Foreskin keratinocyte (primary cell): ENCODE measurements at places on chromosomes 13 and 19.

GRCh38 chr13:50070186-50070585 is 54.9 kb downstream of the KCNRG start:
- DNase-seq, result no peak

DNA sequence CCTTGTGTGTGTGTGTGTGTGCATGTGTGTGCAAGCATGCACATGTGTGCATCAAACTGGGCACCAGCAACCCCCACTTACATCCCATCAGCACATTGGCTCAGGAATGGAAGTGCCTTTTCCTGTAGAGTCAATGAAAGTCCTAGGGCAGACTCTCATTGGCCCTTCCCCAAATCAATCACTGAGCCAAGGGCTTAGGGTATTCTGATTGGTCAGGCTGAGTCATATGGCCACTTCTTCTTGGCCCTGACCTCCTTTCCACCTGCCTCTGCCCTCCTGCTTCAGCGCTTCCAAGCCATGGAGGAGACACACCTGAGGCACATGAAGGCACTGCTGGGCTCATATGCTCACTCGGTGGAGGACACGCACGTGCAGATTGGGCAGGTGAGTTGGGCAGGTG is 20.9 kb downstream of the FCHO1 start:
- DNase-seq, result no peak

DNA sequence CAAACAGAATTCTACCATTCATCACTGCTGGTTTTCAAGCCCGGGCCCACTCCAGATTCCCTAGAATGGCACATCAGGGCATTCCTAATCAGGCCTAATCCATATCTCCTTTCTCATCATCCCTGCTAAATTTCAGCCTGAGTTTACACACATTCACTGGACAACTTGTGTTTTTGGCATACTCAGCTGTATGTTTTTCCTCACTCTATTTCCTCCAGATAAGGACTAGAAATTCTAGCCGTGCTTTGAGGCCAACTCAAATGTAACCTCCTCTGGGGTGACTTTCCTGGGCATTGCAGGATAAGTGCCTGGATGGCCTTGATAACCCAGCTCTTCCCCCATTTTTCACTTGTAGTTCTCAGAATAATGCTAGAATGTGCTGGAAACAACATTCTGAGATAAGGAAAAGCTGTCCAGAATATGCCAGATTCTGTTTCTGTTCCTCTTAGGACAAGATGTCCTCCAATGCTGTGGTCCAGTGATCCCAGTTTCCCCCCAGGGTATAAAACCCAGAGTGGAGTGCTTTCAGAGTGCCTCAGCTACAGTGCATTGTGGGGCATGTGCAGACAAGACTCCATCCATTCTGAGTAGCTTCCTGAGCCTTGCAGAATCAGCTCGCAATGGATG is 66.9 kb upstream of the CLDN10 start:
- peak; percentile 56 for DNase-seq

- no peak for DNase-seq
These were observed 249.5 kb downstream of the COG6 start for GRCh38 chr13:39904959-39905358.

DNA sequence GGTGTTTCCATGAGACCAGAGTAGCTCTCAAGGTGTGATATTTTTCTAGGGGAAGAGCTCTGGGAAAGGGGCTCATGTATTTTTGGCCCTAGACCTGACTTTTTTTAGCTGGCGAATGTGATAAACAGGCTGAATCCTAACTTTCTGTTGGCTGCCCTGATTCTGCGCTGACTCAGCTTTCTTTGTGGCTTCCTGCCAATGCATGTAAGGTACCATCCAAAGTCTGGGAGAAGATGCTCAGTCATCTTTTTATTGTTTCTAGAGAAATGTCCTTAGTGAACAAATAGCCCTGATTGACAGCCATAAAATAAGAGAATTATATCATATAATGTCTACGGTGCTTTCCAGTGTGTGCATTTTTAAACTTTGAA is 113.6 kb upstream of the MBNL2 start:
- peak; percentile 52 for DNase-seq

DNA sequence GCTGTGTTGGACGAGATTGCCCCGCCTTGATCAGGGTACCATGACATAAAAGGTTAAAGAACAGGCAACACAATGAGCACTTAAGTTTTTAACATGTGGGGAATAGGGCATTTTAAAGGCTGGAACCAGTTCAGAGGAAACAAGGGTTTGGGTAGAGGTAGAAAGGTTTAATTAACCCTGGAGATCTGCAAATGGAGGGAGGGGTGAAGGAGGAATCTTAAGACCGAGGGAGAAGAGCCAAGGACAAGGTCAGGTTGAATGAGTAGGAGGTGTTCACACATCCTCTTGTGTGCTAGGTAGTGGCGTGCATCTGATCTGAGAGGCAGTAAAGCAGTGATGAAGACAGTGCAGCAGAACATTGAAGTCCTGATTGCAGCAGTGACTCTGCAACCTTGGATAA is 28.5 kb downstream of the SKA3 start:
- DNase-seq, result no peak

- DNase-seq, result no peak
These were observed 74.6 kb upstream of the NPAS1 start for GRCh38 chr19:46944918-46945628.

GRCh38 chr13:26202365-26202972 is 19.6 kb downstream of the RNF6 start:
- no peak for DNase-seq

DNA sequence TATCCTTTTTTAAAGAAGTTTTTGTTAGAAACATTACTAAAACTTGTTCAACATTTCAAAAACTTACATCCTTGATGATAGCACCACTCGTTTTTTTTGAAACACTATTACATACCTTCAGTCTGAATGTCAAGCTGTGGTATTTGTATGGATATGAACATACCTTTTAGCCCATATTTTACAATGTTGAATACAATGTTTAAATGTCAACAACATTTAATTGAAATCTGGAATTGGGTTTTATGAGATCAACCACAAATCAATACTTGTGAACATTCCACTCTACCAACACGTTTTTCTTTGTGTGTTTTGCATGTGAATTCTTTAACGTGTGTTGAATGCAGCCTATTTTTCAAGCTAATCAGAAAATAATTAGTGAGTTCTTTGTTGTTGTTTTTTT is 4.7 kb downstream of the SERP2 start:
- DNase-seq, result no peak

- no peak for DNase-seq
These were observed 190.9 kb downstream of the COL4A1 start for GRCh38 chr13:110116072-110116487.

DNA sequence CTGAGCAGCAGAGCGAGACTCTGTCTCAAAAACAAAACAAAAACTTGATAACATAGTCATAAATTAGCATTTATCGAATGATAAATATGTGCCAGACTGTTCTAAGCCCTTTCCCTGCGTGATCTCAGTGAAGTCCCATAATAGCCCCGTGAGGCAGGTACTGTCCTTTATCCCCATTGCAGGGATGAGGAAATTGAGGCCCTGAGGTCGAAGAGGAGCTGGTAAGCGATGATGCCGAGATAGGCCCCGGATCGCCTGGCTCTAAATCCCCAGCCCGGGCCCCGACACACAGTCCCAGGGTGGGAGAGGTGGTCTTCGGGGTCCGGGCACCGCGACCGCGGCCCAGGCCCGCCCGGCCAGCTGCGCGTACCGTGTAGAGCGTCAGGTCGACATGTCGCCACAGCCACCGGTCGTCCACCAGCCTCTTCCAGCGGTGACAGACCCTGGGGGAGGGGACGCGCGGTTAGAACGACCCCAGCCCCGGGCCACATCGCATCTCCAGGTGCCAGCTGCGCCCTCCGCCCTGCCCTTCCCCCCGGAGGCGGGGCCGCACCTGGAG is 625 bp downstream of the FBXL12 start:
- no peak for DNase-seq

DNA sequence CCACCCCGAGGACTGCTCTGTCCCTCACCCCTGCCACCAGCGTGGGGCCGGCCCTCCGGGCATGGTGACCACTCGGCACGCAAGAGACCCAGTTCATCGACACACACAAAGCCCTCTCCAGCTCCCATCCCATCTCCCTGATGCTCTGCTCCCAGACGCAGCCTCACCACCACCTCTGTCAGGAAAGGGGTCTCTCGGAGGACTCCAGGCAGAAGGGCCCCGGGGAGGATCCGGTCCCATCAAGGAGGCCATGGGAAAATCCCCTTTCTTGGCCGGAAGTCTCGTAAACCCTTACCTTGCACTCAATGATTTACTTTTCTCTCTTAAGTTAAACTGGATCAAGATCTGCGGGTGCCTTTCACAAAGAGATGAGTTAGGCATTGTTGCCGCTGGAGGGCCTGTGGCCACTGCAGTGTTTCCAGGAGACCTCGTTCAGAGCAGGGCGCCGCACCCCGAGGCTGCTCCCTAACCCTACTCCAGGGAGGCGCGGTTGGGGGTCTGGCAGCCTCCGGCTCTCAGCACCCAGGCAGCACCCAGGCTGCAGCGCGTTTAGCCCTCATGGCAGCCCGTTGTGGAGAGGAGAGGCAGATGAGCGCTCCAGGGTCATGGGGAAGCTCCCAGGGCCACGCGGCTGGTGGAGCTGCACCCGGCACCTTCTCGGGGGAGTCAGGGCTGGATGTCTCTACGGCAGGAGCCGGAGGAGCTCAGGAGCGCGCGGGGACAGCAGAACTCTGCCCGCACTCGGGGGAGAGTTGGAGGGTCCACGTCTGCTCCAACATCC is 31.0 kb downstream of the C2CD4C start:
- DNase-seq, result no peak

DNA sequence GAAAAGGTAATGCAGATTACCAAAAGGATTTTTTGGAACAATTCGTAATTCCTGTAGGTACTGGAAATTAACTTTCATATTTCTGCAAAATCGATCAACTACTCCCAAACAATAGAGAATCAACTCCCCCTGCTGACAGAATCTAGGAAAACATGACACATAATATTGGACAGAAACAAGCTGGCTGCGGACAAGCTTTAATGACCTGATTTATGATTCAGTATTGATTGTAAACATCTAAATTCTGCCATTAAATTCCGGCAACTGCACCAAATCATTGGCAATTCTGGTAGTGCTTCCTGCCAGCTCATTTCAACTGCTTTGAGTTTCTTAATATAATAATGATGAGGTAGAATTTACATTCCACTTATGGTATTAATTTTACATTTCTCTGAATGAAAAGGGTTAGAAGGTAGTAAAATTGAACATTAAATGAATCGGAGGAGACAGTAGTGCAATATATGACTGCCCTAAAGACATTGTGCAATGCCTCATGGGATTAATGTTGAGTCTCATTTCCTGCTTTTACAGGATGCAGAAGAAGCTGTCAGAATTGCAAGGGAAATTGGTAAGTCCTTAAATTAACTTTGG is 146.5 kb downstream of the PCCA start:
- DNase-seq, result peak; percentile 28

DNA sequence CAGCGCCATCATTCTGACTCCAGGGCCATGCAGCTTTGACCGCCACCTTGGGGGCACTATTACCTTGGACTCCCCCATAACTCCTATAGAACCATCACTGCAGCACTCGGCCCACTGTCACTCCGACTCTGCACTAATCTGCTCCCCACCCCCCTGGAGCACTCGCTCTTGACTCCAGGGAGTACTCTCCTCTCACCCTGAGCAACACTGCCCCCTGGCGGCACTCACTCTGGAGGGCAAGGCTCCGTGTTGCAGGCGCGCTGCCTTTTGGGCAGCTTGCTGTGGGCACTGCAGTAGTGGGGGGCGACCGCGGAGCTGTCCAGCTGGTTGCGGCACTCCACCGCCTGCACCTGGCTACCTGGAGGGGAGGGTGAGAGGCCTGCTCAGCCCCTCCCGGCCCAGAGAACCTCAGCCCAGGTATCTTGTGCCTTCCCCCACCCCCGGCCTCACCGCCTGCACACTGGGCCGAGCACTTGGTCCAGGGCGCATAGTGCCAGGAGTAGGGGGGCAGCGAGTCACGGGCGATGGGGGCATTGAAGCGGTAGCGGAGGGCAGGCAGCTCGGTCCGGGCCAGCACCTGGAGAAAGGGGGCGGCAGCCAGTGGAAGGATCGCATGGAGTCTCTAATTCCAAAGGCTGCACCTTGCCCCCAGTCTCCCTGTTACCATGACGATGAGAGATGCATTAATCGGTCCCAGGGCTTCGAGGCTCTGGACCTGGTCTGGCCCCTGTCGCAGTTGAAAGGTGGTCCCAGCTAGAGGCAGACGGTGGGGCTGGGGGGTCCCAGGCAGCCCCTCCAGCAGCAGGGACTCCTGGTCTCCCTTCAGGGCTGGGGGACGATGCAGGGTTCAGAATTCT is 8.9 kb upstream of the MYO1F start:
- no peak for DNase-seq

DNA sequence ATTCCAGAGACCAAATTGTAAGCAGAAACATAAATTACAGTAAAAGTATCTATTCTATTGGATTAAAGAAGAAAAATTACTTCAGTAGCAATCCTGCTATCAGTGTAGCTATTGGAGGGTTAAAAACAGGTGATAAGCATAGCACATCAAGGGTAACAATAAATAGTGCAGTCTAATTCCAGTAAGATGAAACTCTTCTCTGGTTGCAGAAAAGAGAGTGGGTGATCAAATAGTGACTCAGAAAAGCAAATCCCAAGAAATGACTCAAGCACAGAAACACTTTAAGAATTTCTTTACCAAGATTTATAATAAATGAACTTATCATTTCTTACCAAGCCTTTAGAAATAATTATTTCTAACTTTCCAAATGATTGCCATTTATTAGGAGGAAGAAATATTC is 135.7 kb downstream of the LMO7 start:
- DNase-seq, result peak; percentile 87

DNA sequence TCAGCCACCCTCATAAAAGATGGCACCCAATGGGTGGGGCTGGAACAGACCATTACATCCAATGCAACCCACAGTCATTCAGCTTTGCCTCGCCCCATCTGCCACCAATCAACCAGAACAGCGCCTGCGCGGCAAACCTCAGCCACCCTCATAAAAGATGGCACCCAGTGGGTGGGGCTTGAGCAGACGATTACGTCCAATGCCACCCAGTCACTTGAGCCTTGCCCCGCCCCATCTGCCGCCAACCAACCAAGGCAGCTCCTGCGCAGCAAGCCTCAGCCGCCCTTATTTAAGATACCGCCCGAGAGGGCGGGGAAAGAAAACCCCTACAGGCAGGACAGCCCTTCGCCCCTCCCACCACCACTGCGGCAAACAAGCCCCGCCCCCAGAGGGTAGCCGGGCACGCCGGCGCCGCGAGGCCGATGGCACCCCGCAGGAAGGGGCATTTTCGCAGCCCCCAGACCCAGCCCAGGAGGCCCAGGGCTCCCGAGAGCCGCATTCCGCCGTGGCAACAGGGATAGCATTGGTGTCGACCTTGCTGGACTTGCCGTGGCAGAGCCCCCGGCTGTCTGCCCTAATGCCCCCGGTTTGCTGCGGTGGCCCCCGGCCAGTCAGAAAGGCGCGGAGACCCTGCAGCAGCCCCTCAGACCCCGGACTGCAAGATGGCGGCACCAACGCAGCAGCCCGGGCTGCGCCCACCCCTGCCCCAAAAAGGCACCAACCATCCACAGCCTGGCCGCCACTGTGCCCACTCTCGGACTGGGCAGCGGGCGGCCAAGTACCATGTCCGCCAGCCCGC is 675 bp downstream of the PEG3 start:
- peak; percentile 10 for DNase-seq

DNA sequence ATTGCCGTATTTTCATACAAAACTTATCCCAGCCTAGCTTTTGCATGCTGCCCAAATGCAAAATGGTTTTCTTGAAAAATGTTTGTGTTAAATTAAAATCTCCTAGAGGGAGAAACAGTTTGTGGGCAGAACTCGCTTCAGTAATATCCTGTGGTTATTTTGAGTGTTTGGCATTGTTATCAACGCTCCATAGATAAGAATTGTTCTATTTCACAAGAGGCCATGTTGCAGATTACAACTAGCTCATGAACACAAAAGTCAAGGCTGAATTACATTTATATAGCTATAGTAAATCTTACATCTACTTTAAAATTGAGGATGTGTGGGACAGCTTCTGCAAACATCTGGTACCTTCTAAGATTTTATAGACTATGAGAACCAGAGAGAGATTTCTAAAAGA is 447.9 kb downstream of the DCT start:
- no peak for DNase-seq
